CD4-positive, alpha-beta memory T cell (primary cell): ENCODE measurements at places on chromosomes 2 and 18. TPM values are rescaled to one million over a fixed set of nuclear protein-coding genes. Genes with fewer than 3 reads are reported as not detected.

DNA sequence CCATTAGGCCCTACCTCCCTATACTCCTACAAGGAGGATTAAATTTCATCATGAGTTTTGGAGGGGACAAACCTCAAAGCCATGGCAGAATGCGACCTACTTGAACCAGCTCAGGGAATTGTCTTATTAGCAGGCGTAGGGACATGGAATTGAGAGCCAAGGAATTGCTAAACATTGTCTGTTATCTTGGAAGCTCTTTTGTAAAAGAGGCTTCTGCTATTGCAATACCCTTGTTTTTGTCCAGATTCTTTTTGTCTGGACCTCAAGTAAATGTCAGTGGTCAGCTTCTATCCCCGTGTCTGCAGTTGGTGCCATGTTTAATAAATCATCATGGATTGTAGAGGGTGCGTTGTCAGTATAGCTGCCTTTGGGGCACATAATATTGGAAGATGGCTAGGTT is 62.3 kb downstream of the RHBDD1 start:
- DNase-seq = no peak

- no peak for DNase-seq
These were observed 70.8 kb downstream of the SPRED2 start for GRCh38 chr2:65361623-65362022.

DNA sequence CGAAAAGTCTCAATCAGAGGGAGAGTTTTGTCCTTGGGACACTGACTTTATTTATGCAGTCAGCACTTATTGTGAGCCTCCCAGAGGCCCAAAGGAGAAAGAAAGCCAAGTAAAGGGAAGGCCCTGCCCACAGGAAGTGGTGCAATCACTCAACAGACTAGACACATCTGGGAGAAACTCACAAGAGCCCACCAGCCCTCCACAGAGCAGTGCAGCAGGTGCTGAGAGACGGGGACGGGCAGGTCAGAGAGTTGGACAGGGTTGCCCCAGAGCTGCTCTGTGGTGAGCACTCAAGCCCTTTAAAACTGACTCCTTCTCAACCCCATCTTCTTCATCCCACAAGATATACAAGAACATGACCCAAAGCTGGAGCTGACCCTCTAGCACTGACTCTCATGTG is 96.0 kb downstream of the TFCP2L1 start:
- no peak for DNase-seq

GRCh38 chr2:153196378-153197058 is 282.0 kb downstream of the RPRM start:
- DNase-seq = no peak

DNA sequence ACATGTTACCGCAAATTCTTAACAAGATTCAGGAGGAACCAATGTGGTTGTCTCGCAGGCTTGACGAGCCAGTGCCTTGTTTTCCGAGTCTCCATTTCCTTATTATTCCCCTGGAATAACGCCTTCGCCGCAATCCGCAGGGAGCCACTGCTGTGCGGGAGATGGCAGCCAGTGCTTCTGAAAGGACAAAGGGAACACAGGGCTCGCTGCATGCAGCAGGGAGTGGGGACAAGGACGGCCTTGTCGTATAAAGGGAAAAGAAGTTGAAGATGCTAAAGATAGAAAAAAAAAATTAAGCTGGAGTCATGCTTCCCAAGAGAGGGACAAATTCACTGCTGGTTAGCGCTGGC is 221.4 kb downstream of the NDUFA10 start:
- no peak for DNase-seq

GRCh38 chr2:85961754-85962153 is 73.0 kb upstream of the ST3GAL5 start:
- no peak for DNase-seq

- DNase-seq = no peak
These were observed 40.2 kb downstream of the SLC14A1 start for GRCh38 chr18:45764000-45764686.

DNA sequence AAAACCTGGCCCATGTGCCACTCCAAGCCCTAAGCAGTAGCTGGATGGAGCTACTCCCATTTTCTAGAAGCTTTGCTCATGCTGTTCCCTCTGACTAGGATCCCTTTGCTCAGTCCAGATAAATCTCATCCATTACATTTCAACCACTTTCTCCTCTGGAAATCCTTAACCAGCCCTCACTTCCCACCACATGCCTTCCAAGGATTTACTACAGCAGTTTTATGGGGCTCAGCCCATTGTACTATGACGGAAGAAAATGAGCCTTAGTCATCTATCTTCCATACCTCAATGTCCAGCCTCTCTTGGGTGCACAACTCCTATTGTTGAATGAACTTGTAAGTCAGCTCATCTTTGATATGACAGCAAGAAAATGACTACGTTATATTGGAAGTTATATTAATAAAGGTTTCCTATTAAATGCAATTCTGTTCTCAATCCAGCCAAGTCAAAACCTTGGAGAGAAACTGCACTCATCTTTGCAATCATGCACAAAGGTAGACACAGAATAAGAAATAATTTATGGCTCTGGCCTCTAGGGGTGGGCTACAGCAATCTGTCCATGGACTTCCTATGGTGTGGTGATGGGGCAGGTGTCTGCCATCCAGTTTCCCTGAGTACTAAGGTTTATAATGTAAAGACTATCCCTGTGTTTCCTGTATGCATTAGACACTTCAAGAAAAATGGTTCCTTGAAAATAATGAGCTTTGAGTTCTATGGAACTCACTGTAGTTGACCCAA is 3.4 kb downstream of the B4GALT6 start:
- no peak for DNase-seq

DNA sequence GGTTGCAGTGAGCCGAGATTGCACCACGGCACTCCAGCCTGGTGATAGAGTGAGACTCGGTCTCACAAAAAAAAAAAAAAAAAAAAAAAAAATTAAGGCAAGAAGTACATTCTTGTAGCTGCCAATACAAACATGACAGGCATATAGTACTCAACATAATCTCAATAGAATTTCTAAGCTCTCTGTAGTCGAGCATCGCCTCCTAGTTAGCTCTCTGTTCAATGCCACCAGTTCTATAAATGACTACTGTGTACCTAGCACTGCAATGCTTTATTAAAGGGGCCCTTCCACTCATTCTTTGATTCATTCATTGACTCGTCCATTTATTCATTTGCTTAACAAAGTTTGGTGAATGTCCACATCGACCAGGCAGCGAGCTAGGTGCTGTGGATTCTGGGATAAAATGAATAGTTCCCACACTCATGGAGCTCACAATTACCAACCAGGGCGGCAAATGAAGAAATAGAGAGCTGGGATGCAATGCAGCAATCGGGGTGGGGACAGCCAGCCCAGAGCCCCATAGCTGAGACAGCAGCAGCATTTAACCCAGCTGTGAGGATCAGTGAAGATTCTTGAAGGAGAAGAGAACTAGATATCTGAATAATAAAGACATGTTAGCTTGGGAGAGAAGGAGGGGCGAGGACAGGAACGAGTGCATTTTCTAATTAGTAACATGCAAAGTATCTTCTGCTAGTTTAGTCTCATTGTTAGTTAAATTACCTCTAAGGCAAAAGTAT is 349.8 kb downstream of the LPIN1 start:
- no peak for DNase-seq

DNA sequence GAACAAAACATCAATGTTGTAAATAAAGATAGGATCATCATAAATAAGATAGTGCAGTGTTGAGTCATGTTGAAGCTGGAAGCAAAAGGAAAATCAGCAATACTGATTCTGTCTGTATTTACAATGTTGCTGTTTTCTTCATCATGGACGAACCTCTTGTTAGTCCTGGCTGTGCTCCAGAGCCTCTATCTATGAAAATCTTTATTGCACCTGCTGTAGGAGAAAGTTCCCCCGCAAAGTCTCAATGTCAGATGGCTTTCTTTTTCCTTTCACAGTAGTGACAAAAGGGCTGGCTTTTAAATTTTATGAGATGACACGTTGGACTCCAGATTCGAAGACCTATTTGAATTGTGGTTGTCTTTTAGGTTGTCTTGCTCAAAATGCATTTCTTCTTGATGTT is 98.5 kb upstream of the LRRTM1 start:
- no peak for DNase-seq

GRCh38 chr18:21571772-21572171 is 28.7 kb downstream of the ESCO1 start:
- DNase-seq = no peak

DNA sequence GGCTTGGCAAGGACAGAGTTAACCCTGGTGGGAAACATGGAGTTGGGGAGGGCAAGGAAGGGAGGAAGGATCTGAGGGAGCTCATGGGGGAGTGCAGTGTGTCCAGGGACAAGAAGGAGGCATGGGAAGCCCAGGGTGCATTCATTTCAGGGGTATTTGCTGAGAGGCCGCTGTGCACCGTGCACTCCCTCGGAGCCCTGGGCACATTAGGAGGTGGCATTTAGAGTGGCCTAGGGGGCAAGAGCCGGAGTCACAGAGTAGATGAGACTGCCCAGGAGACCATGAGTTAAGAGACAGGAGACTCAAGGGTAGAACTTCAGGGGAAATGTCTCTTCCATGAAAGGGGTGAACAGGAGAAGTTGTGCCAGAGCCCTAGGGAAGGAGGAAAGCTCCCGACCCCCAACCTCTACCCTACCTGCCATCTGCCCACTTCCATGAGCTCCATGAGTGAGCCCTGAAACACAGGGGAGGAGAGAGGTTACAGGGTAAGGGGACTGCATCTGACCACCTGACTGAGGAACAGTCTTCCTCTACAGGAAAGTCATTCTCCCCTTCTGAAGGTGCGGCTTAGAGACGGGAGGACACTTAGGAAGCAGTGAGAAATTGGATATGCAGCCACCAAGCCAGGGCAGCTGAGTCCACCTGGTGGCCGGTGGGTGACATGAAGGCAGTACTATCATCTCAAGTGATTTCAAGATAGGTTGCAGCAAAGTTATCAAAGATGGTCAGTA is 58.5 kb upstream of the COPS8 start:
- DNase-seq = peak; percentile 25

GRCh38 chr2:203280428-203281064 is 41.7 kb downstream of the CYP20A1 start:
- DNase-seq = no peak

- DNase-seq = no peak
These were observed 153.0 kb downstream of the TMEM247 start for GRCh38 chr2:46632349-46632748.

DNA sequence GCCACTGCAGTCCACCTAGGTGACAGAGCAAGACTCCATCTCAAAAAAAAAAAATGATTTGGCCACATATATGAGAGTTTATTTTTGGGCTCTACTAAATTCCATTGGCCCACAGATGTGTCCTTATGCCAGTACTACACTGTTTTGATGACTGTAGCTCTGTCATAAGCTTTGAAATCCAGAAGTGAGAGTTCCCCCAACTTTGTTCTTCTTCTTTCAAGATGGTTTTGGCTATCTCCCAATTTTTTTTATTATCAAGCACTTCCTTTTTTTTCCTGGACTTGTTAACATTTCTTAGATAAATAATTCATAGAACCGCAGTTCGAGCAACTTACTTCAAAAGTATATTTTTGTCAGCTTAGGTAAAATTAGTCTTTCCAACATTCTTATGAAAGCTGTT is 96.9 kb downstream of the TSHZ1 start:
- no peak for DNase-seq

GRCh38 chr2:147378403-147378802 is 466.4 kb upstream of the ACVR2A start:
- DNase-seq = no peak

DNA sequence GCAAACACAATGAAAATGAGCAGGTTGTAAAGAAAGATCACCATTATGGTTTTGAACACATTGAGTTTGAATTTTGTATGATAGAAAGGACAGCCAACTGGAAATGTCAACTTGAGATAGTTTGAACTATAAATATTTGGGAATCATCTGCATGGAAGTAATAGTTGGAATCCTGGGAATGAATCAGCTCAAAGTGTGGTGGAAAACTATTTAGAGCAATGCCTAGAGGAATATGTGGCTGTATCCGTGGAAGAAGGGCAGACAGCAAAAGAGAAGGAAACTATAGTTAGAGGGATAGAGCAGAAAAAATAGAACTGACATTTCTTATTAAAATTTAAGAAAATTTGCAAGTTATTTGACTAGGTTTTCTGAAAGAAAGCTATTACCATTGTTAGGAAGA is 112.5 kb upstream of the OTX1 start:
- no peak for DNase-seq

- DNase-seq = no peak
These were observed 4.9 kb downstream of the TUBB6 start for GRCh38 chr18:12312976-12313375.

The PRSS56 gene
- not detected for total RNA-seq

The GPR155 gene
- total RNA-seq = 18.2 TPM

The GAL3ST2 gene
- total RNA-seq = 0.39 TPM

The FKBP1B gene
- total RNA-seq = 0.58 TPM

The TEX51 gene
- total RNA-seq = not detected

The ITSN2 gene
- total RNA-seq = 133 TPM

The ASB3 gene
- total RNA-seq = 43.5 TPM

The REEP1 gene
- total RNA-seq = 0.15 TPM

The THSD7B gene
- total RNA-seq = not detected

The AQP4 gene
- not detected for total RNA-seq
